ENCODE measurements at places on chromosomes 5 and 9. TPM values are rescaled to one million over a fixed set of nuclear protein-coding genes. Genes with fewer than 3 reads are reported as not detected.

DNA sequence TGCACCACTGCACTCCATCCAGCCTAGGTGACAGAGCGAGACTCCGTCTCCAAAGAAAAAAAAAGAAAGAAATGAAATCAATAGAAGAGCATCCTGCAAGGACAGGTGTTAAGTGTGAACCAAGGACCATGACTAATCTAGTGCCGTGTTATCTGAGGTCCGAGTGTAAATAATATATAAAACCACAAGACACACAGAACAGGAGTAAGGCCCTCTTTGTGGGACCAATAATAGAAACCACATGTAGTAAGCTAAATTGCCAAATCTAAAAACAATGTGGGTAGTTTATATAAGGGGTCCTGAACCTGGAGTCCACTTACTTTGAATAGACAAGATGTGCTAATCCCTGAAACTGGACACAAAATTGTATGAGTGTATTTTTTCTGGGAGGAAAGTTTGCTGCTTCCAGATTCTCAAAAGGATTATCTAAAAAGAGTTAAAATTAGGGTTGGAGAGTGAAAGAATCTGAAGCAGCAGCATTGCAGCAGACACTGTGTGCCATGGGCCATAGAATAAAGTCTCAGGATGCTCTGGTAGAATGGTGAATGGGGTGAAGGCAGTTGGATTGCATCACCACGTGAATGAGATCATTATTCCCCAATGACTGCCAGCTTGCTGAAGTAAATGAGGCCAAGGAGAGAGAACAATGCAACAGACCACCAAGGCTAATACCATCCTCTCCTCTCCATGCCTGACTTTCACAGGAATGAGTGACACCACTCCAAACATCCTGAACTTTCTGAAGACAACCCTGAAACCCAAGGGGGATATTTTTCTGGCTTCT lies 222.7 kb downstream of the DCP2 start:
- peak; percentile 61 for DNase-seq

- DNase-seq = no peak
Measured at GRCh38 chr5:173719731-173720082, 103.3 kb upstream of the BOD1 start.

- DNase-seq = no peak
Measured at GRCh38 chr5:108415726-108416125, 33.8 kb upstream of the FBXL17 start.

DNA sequence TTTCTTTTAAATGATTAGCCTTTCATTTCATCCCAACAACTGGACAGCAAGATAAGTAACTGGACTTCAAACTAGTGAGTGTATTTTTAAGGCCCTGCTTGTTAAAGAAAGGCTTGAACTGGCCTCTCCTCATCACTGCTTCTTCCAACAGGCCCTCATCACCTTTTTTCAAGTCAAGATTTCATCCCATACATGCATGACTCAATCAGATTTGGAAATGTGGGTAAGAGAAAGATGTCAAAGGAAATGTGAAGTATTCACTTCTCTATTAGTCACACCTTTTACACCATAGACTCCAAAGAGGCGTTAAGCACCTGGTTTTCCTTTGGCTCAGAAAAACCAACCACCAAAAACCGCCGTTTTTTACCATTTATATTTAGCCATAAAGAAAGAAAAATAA lies 4.9 kb downstream of the NR4A3 start:
- no peak for DNase-seq

- peak; percentile 88 for DNase-seq
Measured at GRCh38 chr5:16690243-16690852, 73.6 kb upstream of the RETREG1 start.

GRCh38 chr9:35035851-35036701 lies 36.3 kb downstream of the VCP start:
- DNase-seq = no peak

DNA sequence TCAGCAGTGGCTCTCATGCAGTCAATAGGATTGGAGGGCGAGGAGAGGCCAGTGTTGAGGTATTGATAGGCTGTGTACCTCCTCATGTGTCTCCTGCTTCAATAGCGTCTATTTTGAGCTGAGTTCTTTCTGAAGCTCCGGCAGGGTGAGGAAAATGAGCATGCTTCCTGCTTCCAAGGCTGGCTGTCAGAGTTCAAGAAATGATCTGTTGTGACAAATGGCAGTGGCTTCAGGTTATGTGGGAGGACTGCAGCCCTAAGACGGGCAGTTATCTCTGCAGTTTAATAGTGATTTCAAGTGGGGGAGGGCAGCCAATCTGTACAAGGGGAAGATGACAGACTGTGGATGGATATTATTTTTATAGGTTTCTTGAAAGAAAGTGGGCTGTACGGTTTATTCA lies 54.0 kb upstream of the CXCL14 start:
- no peak for DNase-seq

EIF4E1B gene
- not detected for total RNA-seq

NUTM2G gene
- total RNA-seq = not detected

- DNase-seq = no peak
Measured at GRCh38 chr5:134545070-134545868, 19.8 kb downstream of the JADE2 start.

MRRF gene
- 94.4 TPM for total RNA-seq

DNA sequence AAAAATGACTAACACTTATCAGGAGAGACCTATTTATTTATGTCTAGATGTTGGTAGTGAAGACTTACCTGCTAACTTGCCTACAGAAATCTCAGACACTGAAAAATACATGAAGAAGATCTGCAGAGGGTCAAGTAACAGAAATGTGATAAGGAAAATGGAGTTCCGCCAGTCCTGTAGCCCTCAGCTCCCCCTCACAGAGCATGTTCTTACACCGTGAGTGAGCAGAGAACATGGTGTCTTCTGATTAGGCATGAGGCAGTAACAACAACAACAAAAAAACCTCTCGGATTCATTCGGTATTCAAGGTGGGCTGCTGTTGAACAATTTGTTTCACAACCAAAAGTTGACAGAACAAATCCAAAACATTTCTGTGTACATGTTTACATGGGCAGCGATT lies 162.0 kb upstream of the SNX2 start:
- no peak for DNase-seq

DNA sequence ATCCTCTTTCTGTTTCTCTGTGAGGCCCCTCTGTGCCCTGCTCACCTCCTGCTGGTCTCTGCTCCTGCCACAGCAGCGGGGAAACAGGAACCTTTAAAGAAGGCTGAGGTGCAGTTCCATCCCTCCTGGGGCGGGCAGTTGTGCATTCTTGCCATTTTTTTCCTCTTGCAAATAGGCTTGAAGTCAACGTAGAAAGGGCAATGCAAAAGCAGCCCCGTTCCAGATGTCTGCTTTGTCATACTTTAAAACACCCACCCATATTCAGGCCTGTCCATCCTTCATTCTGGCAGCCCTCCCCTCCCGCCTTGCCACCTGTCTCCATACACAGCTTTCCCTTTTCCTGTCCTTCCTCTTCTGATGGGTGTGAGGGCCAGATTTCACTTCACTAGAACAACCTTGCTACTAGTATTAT lies 65.4 kb upstream of the KLF9 start:
- DNase-seq = no peak

- DNase-seq = no peak
Measured at GRCh38 chr5:122639033-122639432, 135.8 kb upstream of the SNX2 start.

DNA sequence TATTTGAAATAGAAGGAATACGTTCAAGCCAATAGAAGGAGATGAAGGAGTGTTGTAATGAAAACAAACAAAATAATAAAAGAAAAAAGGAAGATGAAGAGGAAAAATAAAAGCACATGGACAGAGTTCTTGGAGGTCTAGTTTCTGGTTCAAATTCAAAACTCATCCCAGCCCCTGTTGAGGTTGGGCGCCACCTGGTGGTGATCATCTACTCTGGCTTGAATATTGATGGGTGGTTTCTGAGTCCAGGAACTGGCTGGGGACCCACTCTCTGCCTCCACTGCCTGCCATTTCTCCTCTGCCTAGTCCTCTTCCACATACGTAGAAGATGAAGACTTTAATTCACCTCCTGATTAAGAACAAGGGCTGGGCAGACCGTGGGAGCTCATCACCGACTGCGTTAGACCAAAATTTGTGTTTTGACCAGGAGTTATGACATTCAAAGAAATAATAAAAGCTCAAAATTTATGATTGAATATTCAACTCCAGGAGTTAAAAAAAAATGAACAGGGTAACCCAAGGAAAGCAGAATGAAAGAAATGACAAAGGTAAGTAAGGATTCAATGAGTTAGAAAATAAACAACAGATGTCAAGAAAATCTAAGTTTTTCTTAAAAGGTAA lies 99.0 kb upstream of the SLC1A3 start:
- peak; percentile 90 for DNase-seq

- DNase-seq = no peak
Measured at GRCh38 chr5:136615251-136616119, 250.1 kb upstream of the TRPC7 start.

DNA sequence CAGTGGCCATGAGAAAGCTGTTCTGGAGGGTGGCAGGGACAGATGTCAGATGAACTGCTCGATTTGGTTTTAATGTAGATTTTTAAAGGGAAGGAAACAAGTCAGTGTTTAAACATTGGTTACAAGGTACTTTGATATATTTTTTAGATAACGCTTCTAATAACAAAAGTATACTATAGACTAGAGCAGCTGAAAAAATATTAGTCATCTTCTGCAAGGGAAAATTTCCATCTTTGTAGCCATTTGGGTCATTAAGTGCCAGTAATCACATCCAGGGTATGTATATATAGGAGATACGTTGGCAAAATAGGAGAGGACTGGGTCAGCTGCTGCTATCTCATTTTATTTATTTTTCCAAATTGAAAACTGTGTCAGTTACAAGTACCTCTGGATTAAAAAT lies 69.0 kb downstream of the SV2C start:
- no peak for DNase-seq

MYMK gene
- total RNA-seq = not detected

DNA sequence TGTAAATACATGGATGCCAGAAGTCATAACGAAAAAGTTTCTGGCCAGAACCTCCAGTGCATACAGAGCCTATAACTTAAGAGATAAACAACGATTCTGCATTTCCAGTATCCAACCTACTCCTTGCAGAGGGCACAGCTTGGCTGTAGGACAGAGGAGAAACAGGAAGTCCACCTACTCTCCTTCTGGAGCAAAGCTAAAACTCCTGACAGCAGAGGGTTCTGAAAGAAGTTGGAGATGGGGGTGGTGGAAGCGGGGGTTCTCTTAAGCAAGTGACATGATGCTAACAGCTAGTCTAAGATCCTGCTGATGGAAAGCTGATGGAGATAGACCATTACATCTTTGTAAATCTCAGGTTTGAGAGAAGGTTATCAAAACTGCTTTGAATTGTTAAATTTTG lies 35.5 kb upstream of the CTNNAL1 start:
- no peak for DNase-seq

- DNase-seq = no peak
Measured at GRCh38 chr5:177393206-177393765, 7.2 kb downstream of the PFN3 start.

DNA sequence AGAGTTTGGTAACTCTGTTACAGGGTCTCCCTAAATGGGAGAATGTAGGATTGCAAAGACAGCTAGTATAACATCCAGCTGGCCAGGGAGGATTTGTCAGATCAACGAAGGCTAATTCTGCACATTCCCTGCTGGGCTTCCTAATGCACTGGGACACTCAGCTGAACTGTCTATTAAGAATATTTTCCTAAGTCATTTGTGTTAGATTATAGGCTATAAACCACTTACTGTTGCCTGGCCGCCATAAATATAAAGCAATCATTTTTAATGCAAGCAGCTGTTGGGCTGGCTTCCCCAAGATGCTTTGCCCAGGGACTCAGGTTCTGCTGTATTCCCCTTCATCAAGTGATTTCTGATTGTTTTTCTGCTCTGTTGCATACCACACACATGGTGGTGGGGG lies 35.3 kb upstream of the SLIT3 start:
- no peak for DNase-seq

GRCh38 chr9:99925541-99925940 lies 19.1 kb downstream of the STX17 start:
- DNase-seq = no peak

DNA sequence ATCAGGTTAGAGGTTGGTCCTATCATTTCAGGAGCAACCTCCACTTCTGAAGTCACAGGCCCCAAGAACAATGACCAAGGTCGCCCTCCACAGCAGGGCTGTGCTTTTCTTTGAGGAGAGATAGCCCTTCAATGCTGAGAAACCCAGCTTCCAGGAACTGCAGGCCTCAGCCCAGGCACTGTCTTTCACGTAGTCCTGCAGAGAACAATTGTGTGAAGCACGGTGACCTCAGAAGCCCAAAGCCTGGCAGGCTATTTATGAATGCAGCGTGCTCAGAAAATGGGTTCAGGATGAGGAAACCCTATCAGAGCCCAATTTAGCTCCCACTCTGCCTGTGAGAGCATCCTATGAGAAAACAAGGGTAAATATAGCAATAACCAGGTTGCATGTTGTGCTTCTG lies 388.3 kb downstream of the PLK2 start:
- no peak for DNase-seq

DNA sequence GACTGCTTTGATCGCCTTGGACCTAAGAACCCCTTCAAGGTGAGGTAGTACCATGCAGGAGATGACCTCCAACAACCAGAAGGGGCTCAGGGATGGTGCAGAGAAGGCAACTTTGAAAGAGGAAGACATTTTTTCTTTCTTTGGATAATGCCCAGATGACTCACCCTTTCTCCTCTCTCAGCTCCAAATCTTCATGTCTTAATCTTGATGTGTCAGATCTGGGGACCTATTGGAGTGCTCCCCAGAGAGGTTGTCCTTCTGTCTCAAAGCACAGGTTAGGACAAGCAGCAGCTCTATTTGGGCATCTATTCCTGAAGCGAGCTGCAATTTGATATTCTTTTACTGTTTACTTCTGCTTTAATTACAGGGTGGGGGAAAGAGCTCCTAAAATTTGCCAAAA lies 229.9 kb upstream of the MAP3K1 start:
- DNase-seq = no peak

C9orf153 gene
- 0.98 TPM for total RNA-seq

LMX1B gene
- 5.6 TPM for total RNA-seq

- no peak for DNase-seq
Measured at GRCh38 chr5:123949807-123950340, 437.9 kb downstream of the CSNK1G3 start.

ADAMTS6 gene
- total RNA-seq = 4.5 TPM

CFAP157 gene
- 0.11 TPM for total RNA-seq

DNA sequence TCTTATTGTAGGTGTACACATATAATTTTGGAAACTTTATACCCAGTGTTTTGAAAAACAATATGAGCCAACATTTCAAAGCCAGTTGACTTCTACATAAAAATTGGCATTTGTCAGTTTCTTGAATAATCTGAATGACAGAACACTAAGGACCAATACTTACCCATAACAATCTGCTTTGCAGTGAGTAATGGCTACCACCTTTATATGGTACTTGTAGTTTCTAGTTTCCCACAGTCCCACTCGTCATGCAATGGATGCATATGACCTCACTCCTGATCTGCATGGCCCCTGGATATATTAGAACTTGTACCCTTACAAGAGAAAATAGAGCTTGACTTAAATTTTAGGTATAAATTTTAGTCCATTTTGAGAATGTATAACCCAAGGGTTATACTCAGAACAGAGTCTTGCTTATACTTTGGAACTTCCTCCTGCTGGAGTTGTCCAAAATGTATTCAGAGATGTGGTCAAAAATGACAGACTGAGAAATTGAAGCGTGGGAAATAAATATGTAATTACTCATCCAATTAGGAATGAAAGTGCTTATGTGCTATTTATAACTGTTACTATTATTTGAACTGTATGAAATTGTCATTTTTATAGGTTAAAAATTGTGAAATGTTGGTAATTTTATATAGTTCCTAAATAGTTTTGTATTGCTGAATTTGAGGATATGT lies 19.5 kb downstream of the XRCC4 start:
- no peak for DNase-seq

- no peak for DNase-seq
Measured at GRCh38 chr5:74595143-74595925, 45.2 kb downstream of the ENC1 start.

- no peak for DNase-seq
Measured at GRCh38 chr5:150065346-150065745, 21.0 kb downstream of the CSF1R start.

SPINK1 gene
- total RNA-seq = 12.1 TPM

PLK2 gene
- total RNA-seq = 125 TPM

All from SK-MEL-5 (cell line).